ENCODE measurements at places on chromosomes 16 and 17.

GRCh38 chr16:81564421-81564911 is 119.9 kb downstream of the CMIP start:
- DNase-seq: no peak

DNA sequence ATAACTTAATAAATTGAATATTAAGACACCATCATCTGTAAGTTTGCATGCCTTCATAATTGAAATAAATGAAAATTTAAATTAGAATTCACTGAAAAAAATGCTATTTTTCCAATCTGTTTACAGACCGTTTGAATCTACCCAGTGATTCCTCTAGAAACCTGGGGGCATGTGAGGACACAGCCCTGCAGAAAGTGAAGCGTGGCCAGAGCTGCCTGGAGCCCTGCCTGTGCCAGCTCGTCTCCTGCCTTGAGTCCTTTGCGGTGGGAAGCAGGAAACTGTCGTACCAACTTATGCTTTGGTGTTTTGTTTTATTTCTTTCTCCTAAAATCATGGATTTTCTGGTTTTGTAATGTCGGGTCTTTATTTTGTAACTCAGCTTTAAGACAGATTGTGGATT is 67.8 kb upstream of the FA2H start:
- DNase-seq: no peak

DNA sequence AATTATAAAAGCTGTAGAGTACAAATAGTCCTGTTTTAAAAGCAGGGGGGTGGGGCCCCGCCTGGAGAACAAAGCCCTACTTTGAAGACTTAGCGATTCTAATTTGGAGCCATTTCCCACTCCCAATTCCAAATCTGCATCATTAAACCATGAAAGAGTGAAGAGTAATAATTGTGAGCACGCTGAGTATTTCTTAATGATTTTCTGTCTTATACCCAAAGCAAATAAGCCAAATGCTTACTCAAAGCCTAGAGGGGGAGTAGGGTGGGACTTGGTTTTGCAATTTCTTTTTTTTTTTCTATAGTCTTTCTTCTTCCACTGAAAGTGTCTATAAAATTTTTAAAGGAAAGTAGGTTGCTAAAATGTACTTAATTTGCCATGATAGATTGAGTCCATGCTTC is 470.1 kb downstream of the TOX3 start:
- DNase-seq: no peak

DNA sequence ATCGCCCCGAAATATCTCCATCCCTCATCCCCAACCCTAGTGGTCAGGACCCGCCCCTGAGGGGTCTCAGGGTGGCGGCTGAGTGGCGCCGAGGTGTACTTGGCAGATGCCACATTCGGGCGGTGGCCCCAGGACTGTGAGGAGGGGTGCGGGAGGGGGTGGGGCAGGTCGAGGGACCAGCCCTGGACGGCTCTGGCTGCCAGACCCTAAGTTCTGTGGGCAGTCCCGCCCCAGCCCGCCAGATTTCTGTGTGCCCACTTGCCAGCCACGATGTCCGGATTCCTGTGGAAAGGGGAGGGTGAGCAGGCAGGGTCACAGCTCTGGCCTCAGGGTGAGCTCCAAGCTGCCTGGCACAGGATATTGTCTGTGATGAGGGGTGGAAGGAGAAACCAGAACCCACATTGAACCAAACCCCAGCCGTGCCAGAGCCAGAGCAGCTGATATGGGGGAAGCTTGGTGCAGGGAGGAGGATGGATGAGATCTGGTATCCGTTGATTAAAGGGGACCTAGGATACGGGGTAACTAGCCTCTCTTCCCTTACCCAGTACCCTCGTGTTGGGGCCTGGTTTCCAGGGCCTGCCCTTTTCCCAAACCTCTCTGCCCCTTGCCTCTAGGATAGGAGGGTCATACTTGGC is 1.1 kb upstream of the CHAD start:
- DNase-seq: no peak

GRCh38 chr16:3645504-3646347 is 8.8 kb upstream of the DNASE1 start:
- no peak for DNase-seq

- no peak for DNase-seq
These were observed 118.2 kb upstream of the KCNJ18 start for GRCh38 chr17:21573961-21574610.

DNA sequence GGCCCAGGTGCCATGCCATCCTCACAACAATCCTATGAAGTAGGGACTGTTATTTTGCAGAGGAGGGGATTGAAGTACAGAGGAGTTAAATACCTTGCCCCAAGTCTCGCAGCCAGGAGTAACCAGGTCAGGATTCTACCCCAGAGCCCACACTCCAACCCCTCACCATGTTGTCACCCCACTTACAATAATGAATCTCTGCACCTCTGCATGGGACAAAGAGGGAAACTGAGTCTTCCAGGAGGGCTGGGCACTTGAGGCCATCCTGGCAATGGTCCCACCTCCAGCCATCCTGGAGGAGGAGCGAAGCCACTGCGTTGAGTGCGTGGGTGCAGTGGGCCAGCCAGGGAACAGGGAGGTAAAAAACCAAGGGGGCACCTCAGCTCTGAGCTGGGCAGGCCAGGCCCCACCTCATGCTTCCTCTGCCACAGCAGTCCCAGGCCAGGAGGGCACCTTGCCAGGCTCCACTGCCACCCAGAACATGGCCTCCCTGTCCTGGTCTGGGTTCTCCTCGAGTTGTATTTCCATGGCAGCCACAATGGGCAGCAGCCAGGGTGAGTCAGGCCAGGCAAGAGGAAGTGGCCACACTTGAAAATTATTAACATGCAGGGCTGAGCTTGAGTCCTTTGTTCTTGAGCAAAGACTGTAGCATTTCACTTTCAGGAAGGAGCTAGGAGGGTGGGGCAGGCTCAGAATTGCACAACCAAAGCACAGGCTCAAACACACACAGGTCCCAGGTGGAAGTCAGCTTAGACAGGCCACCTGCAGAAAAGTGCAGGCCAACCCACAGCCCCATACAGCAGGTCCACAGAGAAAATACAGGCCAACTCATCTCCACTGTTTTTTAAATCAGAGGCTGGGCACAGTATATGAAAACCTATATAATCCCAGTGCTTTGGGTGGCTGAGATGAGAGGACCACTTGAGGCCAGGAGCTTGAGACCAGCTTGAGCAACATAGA is 52.1 kb downstream of the CUEDC1 start:
- peak; percentile 85 for DNase-seq

DNA sequence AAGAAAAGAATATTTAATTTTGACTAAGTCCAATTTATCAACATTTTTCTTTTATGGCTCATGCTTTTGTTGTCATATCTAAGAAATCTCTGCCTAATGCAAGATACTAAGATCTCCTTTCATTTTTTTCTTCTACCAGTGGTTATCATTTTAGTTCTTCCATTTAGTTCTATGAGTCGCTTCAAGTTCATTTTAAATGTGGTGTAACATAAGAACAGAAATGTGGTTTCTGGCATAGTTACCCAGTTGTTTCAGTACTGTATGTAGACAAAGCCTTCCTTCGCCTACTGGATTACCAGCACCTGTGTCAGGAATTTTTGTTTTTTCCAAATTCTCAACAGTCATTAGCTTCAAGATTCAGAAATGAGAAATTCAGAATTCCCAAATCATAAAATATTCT is 175.7 kb downstream of the PARN start:
- no peak for DNase-seq

DNA sequence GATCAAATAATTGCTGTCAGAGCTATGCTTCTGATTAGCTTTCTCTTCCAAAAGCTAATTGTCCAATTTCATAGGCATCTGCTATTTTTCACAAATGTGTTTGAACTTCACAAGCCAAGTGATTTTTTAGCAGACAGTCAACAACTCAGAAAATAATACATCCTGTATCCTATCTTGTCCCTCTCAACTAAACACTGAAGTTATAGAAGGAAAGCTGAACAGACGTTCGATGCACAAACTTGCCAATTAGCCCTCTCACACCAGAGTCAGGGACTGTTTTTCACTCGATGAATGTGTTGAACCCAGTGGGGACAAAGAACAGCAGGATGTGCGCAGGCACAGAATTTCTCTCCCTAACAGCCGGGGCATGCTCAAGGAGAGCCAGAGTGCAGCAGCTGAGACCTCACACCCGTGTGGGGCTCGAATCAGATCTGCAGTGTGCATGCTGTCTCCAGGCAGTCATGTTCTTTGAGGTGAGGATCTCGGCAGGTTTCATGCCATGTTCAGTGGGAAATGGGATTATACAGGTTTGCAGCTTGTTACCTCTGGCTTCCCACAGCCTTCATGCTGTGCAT is 246.7 kb upstream of the SDK2 start:
- no peak for DNase-seq

DNA sequence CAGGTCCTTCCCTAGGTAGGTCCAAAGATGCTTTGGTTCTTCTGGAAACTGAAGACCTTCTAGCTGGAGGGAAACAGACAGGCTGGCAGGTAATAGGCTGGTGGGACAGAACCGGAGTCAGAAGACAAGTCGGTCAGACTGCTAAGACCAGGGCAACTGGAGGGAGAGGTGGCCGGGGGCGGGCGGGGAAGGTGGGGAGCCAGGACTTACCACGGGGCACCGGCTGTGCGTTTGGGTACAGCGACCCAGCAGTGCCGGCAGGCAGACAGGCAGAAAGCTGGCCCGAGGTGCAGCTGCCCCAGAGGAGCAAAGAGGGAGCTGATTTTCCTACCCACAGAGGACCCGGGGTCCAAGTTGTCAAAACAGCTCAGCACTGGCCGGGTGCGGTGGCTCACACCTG is 575 bp downstream of the SLC52A1 start:
- no peak for DNase-seq

DNA sequence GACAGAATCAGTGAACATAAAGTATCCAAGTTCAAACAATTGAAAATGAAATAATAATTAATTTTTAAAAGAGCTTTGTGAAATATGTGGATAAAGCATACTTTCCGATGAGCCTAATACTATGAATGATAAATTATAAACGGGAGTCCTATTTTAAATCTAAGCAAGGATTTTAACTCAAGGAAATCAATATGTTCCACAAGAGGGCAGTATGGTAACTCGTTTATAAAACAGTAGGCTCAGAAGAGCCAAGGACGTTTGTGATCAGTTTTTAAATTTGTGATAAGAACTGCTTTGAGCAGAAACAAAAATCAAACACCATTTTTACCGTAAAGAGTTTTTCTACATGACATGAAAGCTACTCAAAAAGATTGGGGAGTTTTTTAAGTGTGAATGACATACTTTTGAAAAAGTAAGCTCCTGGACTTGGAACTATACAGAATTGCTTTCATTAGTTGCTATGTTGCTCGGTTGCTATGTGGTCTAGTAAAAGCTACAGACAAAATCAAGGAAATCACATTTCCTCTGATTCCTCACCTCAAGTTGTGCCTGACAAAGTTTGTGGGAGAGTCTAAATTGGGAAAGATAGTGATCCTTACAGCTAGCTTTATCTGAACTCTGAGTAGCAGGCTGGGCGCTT is 11.8 kb upstream of the TEKT1 start:
- DNase-seq: peak; percentile 54

DNA sequence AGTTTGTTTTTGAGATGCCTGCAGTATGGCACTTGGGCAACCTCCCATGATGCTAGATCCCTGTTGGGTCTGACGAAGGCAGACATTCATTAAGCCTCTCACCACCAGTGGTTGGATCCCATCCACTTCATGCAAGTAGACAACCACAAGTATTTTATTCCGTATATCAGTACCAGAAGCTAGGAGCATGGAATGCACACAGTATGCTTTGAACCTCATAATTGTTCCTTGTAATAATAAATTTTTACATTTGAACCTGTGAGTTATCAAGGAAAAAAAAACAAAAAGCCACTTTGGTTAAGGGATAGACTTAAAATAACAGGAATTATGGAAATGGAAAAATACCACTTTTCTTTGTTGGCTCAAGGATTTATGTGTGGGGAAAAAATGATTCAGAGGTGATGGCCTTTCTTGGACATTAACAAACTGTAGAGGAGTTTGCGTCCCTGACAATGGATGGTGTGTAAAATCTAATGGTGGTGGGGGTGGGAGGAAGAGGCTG is 107.1 kb upstream of the KCNJ16 start:
- DNase-seq: no peak

DNA sequence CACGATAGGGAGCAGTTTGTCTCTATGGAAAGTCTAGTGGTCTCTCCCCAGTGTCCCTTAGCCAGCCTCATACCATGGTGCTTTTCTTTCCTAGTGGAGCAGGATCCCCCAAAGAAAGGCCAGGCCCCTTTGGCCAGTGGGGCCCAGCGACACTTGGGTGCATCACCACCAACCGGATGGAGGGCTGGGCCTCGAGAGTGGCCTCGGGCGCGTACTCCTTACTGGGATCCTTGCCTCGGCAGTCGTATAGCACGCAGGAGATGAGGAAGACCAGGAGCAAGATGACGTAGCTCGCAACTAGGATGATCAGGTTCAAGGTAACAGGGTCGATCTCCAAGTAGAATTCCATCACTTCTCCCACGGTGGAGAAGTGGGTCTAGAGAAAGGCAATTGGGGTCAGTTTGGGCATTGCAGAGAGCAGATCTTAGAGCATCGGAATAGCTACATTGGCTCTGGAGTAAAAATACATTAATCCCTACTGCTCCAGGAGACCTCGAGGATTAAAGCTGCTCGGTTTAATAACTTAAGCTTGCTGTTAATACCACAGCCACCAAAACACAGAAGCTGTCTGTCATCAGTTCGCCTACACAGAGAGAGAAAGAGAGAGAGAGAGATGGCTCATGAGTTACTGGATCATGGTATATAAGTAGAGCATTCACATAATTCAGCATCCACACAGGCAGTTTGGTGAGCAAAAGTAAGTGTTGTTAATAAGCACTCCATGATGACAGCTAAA is at the start of gene SMIM36:
SMIM36 (minus strand) TSS at position 467 of the 736 bp plus-strand sequence.
- DNase-seq: no peak

- peak; percentile 41 for DNase-seq
These were observed at the start of gene NTN1 for GRCh38 chr17:9021158-9021991. Gene NTN1 (plus strand): TSS chr17:9021510. CDS start chr17:9022374, 864 bp downstream.

All from RPMI8226 (cell line).